ENCODE measurements at places on chromosomes 16 and 17.

- DNase-seq = no peak
Measured at GRCh38 chr17:43840814-43841213, 6.2 kb upstream of the CD300LG start.

- no peak for DNase-seq
Measured at GRCh38 chr17:39761861-39762496, 24.2 kb downstream of the GRB7 start.

DNA sequence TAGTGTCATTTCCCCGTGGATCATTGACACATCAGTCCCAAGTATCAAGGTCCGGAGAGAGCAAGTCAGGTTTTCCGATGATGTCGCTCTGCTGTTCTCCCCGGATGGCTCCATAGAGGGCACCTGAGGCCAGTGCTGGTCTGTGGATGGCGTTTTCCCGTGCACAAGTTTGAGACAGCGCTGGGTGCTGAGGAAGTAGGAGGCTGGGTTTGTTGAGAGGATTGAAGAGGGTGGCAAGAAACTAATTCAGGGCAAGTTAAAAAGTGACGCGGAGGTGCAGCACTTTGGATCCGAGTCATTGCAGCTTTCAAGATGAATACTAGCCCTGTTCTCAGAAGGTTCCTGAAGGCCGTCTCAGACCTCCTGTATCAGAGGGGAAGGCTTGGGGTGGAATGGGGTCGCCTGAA, 7.7 kb downstream of the NUBP1 start:
- no peak for DNase-seq

DNA sequence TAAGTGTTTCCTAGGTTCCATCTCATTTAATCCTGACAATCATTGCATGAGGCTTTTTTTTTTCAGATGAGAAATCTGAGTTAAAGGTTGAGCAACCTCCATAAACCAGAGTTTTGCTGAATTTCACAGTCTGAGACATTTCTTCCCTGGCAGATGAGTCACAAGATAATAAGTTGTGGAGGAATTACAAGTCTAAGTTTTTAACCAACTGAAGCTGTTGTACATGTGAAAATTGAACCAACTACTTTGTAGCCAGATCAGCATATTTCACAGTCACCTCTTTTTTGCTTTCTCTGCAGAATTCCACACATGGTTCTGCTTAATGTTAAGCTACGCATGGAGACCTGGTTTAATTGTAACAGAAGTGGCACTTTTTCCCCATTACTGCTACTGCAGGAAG, 765.6 kb downstream of the CDH11 start:
- no peak for DNase-seq

GRCh38 chr16:57245472-57246113, 534 bp downstream of the ARL2BP start:
- no peak for DNase-seq

DNA sequence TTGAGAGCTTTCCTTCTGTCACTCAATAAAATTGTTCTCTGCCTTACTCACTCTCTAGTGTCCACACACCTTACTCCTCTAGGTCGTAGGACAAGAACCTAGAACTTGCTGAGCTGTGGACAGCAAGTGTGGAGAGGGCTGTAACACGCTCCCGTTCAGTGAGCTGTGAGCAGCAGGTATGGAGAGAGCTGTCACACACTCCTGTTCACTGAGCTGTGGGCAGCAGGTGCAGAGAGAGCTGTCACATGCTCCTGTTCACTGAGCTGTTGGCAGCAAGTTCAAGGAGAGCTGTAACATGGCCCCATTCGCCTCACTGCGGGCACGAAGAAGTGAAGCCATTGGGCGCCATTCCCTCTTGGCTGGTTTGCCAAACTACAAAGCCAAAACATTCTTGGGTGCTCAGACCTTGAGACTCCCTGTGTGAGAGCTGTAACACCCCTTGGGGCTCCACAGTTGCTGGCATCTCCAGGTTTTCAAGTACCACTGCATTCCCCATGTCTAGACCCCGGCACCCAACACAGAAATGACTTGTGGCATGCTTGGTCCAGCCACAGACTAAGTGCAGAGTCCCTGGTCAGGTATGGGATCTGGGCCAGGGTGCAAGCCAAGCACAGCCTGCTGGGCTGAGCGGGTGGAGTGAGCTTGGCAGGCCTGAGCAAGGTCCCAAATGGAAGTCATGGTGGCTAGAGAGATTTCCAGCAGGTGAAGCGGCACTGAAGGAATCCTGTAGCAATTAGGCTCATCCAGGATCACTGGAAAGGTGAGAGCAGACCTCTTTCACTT, 608.0 kb upstream of the CDH8 start:
- no peak for DNase-seq

DNA sequence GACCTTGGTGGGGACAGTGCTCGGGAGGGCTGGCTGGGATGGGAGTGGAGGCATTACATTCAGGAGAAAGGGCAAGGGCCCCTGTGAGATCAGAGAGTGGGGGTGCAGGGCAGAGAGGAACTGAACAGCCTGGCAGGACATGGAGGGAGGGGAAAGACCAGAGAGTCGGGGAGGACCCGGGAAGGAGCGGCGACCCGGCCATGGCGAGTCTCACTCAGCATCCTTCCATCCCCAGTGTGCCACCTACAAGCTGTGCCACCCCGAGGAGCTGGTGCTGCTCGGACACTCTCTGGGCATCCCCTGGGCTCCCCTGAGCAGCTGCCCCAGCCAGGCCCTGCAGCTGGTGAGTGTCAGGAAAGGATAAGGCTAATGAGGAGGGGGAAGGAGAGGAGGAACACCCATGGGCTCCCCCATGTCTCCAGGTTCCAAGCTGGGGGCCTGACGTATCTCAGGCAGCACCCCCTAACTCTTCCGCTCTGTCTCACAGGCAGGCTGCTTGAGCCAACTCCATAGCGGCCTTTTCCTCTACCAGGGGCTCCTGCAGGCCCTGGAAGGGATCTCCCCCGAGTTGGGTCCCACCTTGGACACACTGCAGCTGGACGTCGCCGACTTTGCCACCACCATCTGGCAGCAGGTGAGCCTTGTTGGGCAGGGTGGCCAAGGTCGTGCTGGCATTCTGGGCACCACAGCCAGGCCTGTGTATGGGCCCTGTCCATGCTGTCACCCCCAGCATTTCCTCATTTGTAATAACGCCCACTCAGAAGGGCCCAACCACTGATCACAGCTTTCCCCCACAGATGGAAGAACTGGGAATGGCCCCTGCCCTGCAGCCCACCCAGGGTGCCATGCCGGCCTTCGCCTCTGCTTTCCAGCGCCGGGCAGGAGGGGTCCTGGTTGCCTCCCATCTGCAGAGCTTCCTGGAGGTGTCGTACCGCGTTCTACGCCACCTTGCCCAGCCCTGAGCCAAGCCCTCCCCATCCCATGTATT, 1.1 kb downstream of the CSF3 start:
- no peak for DNase-seq

GRCh38 chr16:81692571-81692970, 86.5 kb upstream of the PLCG2 start:
- no peak for DNase-seq

DNA sequence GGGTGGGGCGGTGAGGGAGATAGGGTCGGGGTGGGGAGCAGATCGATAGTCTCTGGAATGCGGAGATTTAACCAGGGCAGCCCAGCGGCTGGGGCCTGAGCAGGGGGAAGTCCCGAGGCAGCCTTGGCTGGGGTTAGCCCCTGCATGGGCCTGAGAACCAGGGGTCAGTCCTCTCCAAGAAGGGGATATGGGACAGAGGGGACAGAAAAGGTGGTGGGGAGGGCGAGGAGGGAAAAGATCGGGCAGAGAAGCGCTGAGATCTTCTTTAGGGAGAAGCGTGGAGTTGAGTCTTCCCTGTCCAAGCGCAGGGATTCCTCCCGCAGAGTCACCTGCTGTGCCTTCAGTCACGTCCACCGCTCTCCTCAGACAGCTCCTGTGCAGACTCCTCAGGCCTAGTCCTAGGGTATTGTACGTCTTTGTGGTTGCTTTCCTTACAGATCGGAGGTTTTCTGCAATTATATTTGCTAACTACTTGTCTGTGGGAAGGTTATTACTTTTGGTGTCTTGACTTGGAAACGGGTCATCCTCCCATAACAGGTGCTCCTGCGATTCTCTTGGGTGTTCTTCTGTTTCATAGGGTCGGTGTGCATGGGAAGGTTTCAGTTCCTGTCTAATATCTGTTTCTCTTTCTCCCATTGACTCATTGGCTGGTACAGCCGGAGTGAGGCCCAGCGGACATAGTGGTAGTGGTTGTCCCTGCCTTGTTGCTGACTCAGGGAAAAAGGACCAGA, 952 bp downstream of the CD300A start:
- DNase-seq = no peak

- no peak for DNase-seq
Measured at GRCh38 chr16:25033852-25034251, 18.7 kb upstream of the ARHGAP17 start.

DNA sequence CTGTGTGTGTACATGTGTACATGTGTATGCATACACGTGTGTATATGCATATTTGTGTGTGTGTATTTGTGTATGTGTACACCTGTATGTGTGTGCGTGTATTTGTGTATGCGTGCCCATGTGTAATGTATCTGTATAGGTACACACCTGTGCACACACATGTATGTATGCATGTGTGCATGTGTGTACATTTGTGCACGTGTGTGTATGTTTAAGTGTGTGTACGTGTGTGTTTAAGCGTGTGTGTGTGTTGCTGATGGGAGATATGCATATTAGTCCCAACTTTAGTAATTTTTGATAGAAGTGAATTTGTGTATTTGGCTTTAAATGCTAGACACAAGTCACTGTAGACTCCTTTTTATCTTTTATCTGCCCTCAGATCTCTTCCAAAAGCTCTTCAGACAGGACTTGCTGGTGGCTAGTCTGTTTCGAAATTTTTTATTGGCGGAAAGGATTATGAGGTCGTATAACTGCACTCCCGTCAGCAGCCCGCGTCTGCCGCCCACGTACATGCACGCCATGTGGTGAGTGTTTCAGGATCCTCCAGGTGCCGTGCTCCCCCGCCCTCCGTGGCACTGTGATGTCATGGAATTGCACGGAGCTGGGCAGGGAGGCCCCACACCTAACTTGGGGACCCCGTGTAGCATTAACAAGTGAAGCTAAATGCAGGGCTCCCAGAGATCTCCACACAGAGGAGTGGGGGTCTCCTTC, 168.8 kb upstream of the CHMP6 start:
- no peak for DNase-seq

DNA sequence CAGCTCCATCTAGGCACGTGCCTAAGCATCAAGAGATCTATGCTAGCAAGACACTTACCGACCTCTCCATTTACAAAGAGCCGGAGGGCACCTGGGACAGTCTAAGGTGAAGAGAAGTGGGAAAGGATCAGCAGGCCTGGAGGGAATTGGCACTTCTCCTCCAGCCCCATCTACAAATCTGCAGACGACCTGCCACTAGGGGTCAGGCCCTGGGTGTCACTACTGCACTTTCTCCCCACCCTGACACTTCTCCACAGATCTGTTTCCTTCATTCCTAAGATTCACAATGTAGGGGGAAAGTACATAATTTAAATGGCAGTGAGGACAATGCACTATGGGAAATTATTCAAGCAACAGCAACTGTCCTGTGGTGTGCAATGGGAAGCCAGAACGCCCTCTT, 8.1 kb downstream of the MKS1 start:
- DNase-seq = no peak

DNA sequence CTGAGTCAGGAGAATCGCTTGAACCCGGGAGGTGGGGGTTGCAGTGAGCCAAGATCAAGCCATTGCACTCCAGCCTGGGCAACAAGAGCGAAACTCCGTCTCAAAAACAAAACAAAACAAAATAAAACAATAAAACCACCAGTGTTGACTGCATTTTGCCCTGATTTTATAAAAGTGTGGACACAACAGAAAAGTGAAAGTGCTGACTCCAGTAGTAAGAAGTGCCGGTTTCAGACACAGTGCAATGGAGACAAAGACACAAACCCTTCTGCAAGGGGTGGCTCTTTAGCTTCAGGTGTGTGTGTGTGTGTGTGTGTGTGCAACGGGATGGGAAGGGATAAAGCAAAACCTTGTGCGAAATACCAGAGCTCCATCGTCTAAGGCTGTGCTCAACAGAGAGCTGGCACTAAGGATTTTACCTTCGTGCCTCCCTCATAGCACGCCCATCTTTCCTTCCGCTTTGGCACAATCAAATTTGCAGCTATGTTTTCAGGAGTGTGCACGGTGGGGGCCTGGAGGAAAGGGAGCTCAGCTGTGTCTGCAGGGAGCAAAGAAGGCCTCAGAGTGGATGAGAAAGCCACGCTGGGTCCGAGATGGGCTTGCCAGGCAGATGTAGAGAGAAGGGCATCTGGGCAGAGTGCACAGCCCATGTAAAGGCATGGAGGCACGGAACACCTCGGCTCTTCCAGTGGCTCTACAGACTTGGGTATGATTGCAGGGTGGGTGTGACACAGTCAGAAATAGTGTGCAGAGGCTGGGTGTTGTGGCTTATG, 15.5 kb downstream of the MXRA7 start:
- DNase-seq = no peak

DNA sequence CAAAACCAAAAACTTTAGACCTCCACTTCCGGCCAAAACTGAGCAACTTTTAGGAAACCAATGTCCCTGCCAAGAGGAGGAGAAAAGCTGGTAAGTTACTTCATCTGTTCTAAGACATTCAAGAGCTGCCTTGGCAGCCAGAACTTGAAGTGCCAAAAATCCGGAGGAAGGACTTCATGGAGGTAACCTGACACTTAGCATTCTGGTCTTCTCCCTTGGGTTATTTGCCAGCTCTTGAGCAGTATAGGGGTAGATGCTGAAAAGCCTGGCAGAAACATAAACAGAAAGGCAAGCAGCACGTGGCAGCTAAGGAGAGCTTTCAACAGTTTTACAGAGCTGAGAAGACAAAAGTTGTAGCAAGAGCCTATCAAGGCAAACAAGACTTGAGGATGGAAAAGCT, 53.2 kb downstream of the CDYL2 start:
- DNase-seq = no peak

DNA sequence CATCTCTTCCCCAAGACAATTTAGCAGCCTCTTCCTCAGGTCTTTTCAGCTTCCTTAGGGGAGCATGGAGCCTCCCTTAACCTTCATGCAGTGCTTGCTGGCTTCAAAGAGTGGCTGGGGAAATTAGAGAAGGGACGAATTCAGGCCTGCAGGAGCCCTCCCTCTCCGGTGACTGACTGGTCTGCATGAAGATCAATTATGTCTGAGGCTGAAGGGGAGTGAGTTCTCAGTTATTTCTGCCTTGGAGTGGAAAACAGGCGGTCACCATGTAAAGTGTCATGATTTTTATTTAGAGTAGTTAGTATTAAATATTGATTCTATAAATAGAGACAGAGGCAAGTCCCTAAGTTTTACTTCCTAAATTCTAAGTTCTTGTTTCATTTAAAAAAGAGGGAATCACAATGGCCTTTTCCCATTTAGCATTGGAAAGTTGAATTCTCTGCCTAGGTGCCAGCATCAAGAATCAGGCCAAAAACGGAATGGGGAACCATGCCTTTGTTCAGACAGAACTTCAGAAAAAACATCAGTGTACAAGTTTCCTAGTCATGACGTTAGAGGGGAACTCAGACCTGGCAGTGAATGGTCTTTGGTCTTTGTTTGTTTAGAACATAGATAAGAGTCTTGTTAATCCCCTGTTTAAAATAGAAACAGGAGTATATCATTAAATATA, 4.4 kb downstream of the GABARAPL2 start:
- DNase-seq = no peak

DNA sequence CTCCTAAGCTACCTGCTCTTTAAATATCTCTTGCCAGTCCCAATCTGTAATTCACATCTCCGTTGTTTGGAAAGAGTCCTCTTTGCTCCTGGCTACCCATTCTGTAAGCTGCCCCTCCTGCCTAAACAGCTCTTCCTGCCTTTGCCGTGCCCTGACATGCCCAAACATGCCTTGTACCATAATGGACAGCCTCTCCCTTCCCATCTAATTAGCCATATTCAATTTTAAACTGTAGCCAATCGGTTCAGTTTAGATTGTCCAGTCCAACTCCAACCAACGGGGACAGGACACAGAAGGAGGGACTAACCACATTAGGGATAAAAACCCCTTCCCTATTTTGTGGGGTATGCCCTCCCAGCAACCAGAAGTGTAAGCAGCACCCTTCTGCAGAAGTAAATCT, 30.6 kb upstream of the CLEC3A start:
- no peak for DNase-seq
